ENCODE measurements at places on chromosomes 12 and 14.

DNA sequence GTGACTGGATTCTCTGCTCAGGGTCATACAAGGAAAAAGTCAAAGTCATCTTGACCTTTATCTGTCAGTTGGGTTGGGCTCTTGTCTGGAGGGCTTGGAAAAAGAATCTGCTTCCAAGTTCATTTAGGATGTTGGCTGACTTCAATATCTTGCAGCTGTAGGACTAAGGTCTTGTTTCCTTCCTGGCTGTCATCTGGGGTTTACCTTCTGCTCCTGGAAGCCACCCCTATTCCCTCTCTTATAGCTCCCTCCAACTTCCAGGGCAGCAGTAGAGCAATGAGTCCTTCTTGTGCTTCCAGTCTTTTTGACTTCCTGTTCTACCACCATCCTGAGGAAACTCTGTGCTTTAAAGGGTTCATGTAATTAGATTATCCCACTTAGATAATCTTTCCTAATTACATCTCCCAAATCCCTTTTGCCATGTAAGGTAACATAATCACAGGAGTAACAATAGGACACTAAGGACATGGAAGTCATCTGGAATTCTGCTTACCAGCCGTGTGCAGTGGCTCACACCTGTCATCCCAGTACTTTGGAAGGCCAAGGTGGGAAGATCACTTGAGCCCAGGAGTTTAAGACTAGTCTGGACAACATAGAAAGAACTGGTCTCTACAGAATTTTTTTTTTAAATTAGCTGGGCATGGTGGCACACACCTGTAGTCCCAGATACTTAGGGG is 170.7 kb upstream of the KITLG start:
- no peak for DNase-seq

GRCh38 chr12:45217846-45218245 is 2.0 kb downstream of the ANO6 start:
- DNase-seq, result no peak

DNA sequence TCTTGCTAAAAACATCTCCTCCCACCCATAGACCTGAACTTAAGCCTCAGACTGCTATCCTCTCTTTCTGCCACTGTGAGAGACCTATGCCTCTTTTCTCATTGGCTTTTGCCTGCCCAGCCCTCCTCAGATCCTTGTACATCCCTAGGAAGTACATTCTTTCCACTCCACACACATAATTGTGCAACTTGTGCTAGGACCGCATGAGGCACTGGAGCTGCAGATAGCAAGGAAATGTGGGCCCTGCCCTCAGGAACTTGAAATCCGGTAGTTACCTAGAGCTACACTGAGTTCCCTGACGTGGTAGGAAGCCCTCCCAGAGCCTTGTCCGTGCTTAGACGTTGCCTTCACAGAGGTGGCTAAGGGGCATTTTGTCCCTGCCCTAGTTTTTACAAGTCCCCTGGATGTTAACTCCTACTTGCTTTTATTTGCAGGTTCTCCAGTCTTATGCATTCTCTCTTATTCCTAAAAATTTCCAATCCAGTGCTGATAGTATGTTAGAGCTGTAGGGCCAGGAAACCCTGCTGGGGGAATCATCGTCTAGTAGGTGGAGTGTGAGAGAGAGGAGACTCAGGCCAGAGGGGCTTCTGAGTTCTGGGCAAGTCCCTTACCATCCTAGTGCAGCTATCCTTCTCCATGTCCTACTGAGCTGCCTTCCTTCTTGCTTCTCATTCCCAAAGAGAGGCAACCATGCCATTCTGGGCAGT is 41.3 kb downstream of the NTF3 start:
- no peak for DNase-seq

- DNase-seq, result no peak
These were observed 60.2 kb upstream of the FERMT2 start for GRCh38 chr14:53011053-53011462.
